ENCODE measurements at places on chromosomes 2 and 18.

GRCh38 chr18:74124642-74125041 lies 23.0 kb downstream of the FBXO15 start:
- DNase-seq: no peak

- no peak for DNase-seq
These were observed 10.8 kb downstream of the DAPL1 start for GRCh38 chr2:158805936-158806335.

- no peak for DNase-seq
These were observed 104.3 kb upstream of the PXDN start for GRCh38 chr2:1848599-1848995.

DNA sequence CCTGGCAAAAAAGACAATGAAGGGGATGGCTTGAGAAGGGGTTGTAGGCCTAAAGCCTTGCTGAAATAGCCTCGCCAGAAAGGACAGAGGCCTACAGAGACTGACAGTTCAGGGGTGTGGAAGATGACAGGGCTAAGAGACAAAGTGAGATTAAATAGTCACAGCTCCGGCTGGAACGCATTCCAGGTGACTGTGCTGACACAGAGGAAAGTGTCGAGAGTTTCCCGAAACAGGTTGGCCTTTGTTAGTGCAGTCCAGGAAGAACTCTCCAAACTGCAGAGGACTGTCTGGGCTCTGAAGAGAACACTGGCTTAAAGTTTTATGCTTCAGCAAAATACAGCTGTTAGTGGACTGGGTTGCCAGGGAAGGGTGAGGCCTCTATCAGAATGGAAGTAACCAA lies 52.8 kb downstream of the METTL4 start:
- no peak for DNase-seq

DNA sequence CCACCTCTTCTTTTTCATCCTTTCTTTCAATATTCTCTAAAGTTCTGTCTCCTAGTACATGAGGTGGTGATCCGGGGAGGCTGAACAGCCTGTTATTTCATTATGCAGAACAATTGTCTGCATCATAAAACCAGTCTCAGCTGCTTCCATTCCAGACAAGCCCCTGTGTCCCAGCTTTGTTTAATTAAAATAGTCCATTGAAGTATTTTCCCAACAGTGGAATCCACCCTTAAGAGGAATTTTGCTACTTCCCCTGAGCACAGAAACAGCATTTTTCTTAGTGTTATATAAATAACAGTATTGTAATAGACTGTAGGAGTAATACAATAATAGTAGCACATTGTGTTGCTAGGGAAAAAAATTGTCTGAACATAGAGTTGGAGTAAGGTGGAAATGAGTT lies 395.4 kb upstream of the TCF4 start:
- no peak for DNase-seq

DNA sequence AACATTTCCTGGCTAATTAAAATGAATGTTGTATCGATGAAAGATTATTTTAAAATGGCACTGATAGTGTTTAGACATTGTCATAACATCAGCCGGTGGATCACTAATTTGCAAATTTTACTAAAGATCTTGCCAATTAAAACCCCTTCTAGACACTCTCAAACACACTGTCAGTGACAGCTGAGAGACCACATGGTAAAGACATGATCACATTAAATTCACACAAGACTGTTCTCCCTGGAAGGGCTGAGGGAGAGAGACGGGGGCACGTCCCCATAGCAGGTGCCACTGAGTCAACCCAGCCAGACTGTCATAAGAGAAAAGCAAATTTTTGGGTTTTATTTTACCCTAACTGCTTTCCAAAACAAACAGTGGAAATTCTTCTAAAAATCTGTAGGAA lies 306.0 kb downstream of the TXNL1 start:
- no peak for DNase-seq

DNA sequence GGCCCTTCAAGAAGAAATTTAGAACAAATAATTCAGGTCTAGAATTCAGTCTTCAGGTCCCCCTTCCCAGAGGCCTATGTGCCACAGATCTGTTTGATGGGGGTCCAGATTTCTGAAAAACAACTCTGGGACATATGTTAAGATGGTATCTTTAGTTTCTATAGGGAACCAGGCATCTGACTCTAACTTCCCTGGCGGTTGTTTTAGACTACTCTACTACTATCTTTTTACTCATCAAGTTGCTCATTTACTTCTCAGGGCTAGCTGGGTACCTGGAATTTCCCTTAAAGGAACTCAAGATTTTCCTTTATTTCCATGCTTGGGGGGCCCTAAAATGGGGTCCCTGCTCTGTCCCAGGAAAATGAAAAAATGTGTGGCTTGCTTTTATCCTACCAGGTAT lies 114.7 kb upstream of the RAB6C start:
- no peak for DNase-seq
